ENCODE measurements at places on chromosomes 5 and 9.

DNA sequence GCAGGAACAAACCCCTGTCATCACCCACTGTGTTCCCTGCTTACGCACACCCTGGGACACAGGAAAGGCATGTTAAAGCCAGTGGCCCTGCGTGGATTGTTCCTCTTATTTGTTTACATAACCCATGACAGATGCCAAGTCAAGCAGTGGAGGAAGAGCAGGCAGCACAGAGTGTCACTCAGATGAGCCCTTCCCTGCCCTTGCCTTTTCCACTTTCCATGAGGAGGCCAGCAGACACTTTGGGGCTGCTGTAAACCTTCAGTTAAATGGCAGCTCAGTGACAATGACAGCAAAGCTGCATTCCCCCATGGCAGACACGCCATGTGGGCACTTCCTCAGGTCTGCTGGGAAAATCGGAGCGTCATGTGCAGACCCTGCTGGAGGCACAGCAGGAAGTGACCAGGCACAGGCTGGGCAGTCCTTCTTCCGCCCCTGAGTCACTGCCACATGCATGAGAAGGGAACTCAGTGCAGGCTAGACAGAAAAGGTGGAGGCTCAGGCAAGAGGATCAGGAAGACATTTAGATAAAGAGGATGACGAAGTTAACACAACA lies 216.8 kb upstream of the PIK3R1 start:
- DNase-seq, result peak; percentile 67

DNA sequence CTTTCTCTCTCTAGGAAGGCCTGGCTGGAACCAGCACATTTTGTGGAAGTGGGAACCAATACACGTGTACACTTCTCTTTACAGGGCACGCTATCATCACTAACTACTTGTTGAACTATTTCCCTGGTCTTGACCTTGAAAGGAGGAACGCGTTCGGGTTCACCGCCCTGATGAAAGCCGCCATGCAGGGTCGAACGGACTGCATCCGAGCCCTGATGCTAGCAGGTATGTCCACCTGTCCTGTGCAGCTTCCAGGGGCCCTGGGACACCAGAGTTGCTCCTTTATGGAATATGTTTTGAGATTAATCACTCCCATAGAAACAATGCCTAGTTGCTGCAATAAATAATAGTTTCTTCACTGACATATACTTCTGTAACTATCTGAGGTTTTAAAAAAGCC lies 74.1 kb downstream of the ANKRD33B start:
- DNase-seq, result no peak

- no peak for DNase-seq
Measured at GRCh38 chr5:149682532-149683075, 47.5 kb upstream of the PPARGC1B start.

DNA sequence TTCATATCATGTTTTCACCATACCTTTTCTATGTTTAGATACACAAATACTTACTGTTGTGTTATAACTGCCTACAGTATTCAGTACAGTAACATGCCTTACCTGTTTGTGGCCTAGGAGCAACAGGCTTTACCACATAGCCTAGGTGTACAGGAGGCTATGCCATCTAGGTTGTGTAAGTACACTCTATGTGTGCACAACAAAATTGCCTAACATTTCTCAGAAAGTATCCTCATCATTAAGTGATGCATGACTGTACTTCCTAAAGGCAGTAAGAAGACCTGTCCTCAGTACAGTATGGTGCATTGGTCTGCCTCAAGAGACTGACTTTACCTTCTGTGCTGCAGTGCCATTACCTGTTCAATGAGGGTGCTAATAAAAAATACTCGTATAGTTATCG lies 7.9 kb downstream of the TXN start:
- no peak for DNase-seq

- DNase-seq, result no peak
Measured at GRCh38 chr5:119396030-119396664, 40.3 kb downstream of the TNFAIP8 start.

DNA sequence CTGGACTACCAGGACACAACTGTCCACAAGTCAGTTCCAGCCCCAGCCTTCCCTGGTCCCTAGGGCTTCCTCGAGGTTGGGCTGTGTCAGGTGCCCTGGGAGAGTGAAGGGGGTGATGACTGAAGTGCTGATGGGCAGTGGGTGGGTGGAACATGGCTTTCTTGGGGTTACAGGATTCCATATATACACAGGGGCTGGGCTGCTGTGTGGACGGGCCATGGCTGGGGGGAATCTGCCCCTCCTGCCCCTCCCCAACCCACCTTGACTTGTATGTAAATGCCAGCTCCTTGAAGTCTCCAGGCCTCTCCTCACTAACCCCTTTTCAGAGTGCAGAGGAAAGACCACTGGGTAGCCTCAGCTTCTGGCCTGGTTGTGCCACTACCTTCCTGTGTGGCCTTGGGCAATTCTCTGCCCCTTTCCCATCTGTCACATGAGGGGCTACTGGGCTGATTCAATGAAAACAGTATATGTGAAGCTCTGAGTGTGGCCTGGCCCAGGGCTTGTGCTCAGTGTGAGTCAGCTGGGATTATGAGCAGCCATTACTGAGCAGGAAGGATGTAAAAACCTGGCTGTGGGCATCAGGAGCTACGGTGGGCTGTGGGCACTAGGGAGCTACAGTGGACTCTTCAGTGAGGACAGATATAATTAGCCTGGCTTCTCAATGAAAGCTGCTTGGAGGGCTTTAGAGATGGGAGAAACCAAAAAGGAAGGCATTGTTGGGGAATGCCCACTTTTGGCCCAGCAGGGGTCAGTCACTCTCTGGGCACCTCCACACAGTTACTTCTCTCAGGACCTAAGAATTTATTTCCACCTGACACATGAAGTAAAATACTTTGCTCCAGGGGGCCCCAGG lies 23.3 kb downstream of the PITX1 start:
- no peak for DNase-seq

- DNase-seq, result no peak
Measured at GRCh38 chr9:38706493-38706892, 13.4 kb downstream of the FAM240B start.

DNA sequence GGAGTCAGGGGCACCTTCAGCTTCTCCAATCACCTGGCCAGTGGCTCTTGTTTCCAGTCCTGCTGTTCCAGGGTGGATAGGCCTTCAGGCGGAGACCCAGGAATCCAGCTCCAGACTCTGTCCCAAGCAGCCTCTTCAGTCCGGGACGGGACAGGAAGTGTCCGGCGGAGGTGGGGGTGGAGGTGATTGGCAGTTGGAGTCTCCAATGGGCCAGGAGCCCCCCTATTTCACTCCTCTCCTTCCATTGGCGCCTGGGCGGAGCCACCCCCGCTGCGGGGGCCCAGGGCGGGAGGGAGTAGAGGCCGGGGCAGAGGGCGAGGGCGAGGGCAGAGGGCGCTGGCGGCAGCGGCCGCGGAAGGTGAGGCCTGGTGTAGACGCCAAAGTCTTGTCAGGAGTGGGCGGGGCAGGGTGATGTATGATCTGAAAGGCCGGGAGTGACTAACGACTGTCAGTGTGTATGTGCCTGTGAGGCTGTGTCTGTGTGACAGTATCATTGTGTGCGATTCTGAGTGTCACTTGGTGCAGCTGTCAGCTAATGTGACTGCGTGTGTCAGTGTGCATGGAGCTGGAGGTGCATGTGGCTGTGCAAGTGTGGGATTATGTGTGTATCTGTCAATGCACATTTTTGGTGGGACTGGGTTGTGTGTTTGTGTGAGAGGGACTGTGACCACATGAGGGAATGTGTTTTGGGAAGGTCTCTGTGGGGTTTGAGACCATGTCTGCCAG lies at the start of gene IL11RA:
Gene IL11RA, plus strand, starts transcription at position 310 of the 726 bp plus-strand sequence. CDS start 3,033 bp downstream, outside the sequence.
- DNase-seq, result peak; percentile 87

DNA sequence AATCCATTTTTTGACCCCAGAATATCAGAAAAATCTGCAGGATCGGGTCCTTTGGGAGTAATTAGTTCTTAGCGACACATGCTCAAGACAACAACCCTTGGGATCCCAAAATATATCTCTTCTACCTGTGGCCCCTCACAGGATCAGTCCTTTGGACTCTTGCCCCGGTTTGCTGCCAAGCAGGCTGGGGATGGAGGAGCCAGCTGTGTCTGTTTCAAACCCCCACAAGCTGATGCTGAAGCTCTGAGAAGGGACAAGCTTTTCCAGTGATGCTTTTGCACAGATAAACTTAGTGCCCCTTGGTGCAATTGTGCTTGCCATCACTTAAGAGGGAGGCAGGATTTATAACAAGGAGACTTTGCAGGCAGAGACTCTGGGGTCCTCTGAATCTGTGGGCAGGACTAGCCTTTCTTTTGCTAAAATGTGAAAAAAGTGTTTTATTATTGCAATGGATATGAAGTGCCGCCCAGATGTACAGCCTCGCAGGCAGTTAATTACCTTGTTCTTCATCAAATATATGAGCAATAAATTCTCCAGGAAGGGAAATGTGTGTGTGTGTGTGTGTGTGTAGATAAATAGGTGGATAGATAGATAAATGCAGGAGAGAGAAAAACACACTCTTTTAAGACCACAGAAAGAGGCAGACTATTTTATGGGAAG lies 9.6 kb upstream of the LHX2 start:
- DNase-seq, result no peak

DNA sequence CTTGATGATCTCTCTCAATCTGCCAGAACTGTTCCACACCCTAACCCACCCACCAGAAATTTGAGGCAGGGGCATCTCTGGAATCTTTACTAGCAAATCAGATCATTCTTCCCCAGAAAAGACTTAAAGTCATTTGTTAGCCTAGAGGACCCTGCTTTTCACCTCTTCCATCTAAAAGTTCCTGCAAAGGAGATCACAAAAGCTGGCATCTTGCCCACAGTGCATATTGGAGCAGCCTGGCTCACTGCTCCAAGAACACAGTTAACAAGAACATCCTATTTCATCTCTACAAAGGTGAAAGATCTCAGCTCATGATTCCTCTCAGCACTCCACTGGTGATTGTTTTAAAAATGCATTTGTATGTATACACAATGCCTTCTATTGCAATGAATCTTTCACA lies 36.3 kb downstream of the GABRP start:
- DNase-seq, result no peak

DNA sequence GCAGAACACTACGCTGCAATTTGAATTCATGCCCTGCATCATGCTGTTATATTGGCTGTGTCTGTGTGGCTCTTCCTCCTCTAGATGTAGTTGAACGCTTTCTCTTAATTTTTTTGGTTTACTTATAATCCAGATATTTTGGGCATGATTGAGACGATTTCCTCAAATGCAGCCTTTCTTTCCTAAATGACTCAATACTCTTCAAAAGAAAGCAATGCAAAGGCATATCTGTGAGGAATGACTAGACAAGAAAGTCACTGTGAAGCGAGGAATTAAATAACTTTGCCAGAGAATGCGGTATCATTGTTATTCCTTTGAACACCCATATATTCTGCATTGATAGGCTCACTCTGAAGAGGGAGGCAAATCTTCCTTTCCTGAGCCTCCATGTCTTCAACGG lies 152.8 kb downstream of the YIPF5 start:
- DNase-seq, result no peak

DNA sequence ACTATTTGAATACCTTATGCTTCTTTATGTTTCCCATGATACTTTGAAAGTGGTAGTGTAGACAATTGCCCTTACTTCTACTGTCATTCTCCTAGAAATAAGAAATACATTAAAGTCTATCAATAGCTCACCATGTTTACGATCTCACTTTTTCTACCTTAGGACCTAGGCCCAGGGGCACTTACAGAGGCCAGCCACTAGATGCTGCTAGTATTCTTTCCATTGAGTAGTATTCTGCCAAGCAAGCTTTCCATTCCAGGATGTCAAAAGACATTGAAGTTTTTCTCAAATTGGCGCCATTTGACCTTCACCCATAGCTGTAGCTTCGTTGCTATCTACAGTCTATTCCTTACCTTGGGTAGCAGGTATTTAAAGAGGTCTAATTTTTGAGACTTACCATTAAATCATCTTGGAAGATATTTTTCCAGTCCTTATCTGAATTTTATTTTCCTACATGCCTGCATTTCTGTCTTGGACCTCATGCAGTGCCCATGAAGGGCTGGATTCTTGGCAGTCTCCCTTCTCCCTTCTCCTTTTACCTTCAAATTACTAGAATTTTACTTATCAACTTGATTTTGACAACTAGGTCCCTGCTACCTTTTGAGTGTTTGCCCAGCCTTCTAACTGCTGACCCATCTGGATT lies 246.0 kb upstream of the NUDT12 start:
- peak; percentile 77 for DNase-seq

DNA sequence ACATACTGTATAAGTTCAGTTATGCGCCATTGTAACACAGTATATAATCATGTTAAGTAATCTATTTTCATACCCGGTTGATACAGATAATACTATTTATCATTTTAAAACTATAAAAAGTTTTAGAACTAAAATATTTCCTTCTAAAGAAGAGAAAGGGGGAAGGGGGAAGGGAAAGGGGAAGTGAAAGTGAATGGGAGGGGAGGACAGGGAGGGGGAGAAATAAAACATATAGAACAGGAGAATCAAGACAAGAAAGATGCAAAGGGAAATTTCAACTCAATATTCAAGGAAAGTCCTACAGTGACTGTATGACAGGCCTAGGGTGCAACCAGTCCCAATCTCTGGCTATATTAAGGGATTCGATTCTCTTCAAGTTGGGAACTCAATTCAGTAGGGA lies 1278.8 kb downstream of the MAT2B start:
- DNase-seq, result no peak

- DNase-seq, result no peak
Measured at GRCh38 chr5:14178091-14178490, 34.9 kb downstream of the TRIO start.

- no peak for DNase-seq
Measured at GRCh38 chr5:62030326-62030725, 275.7 kb upstream of the KIF2A start.

GRCh38 chr5:172488221-172488620 lies 33.9 kb upstream of the SH3PXD2B start:
- no peak for DNase-seq

GRCh38 chr5:158195416-158196210 lies 336.7 kb upstream of the CLINT1 start:
- DNase-seq, result no peak

DNA sequence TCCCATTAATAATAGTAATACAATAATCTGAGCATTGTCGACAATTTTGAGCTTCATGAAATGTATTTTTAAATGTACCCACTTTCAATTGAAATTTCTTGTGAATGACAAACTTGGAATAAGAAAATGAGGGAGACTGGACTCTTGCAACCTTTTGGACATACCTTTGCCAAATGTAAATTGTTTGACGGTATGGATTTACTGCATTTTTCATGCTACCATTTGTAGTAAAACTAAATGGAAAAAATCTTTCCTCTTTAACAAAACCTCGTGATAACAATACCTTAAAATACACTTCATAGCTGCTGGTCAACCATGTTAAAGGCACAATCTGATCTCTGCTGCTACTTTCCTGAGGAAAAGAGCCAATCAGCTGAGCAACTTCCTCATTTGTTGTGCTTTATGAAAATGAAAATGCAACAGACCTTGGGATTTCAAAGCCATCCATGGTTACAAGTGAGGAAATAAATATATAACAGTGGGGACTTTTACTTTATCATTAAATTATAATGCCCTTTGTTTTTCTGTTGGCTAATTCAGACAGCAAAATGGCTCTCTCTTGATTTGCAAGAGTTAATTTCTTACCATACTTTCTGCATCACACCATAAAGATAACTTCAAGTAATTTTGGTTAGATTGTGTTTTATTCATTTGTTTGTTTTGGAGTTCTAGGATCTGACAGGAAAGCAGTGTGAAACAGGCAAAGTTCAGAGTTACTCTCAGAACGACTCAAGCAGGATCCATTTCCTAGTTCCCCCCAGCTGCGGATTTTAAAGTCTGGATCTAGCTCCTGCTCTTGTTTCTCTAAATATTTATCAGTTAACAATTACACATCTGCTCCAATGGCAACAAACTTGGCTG lies 1.1 kb downstream of the ALDH1A1 start:
- no peak for DNase-seq
